ENCODE measurements at places on chromosomes 3 and 15.

GRCh38 chr15:47813748-47814384, 96.6 kb downstream of the SEMA6D start:
- DNase-seq: no peak

GRCh38 chr3:180932819-180933218, 20.3 kb downstream of the FXR1 start:
- DNase-seq: no peak

DNA sequence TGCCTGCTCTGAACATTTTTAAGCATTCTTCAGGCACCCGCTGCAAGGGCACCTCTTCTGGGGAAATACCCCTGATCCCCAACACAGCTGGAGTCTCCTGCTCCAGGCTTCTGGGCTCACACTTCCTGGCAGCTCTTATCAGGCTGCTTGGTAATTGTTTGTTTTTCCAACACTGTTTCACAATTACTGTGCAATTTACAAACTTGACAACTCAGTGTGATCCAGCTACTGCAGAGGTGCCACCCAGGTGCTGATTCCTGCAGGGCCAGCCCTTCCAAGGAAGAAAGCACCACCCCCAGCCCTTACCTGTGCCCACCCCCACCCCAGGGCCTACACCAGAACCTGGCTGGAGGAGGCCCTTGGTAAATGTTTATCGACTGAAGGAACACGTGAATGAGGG, 66.5 kb downstream of the MAGEF1 start:
- DNase-seq: no peak

GRCh38 chr3:181715571-181716340, 4.0 kb downstream of the SOX2 start:
- no peak for DNase-seq

GRCh38 chr3:153028381-153028780, 133.6 kb upstream of the RAP2B start:
- DNase-seq: no peak
